ENCODE measurements at places on chromosomes 12 and 14. TPM values are rescaled to one million over a fixed set of nuclear protein-coding genes. Genes with fewer than 3 reads are reported as not detected.

The COPZ1 gene
- total RNA-seq: 63.3 TPM

The DDX23 gene
- total RNA-seq: 61.7 TPM

The CDKN3 gene
- 1.1 TPM for total RNA-seq

GRCh38 chr12:47889040-47889439 is 15.8 kb downstream of the VDR start:
- no peak overlapping the region for H3K4me3 ChIP-seq
- no peaks in the 10 kb centered on the region for H3K27me3 ChIP-seq

- peaks cover 13% of the 10 kb centered on the region for H3K27me3 ChIP-seq
- no peak overlapping the region for H3K27ac ChIP-seq
- DNase-seq: no peak
- H3K4me1 ChIP-seq: no peaks in the 10 kb centered on the region
- no peak overlapping the region for H3K4me3 ChIP-seq
These were observed 15.4 kb downstream of the GALNT16 start for GRCh38 chr14:69275331-69275730.

- H3K4me1 ChIP-seq: peaks cover 8% of the 10 kb centered on the region
- DNase-seq: no peak
- no peaks in the 10 kb centered on the region for H3K36me3 ChIP-seq
These were observed 60.9 kb downstream of the EMP1 start for GRCh38 chr12:13257356-13257875.
